ENCODE measurements at places on chromosomes 1 and 21.

DNA sequence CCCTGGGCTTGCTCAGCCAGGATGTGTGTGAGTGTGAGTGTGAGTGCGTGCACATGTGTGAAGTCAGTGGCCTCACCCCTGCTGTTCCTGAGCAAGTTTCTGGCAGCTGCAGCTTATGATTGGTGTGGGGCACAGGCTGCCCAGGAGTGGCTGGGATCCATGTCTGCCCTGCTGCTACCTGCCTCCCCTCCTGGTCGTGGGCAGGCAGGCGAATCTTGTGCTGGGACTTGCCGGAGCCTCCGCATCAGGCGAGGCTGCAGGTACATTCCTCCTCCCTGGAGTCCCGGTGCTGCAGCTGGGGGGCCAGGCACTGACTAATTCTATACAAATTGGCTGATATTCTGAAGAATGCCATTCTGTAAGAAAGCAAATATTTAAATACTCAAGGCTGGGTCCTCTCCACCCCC is 85.6 kb upstream of the WNT4 start:
- no peak for DNase-seq

- DNase-seq = peak; percentile 74
These were observed 21.3 kb downstream of the OVAAL start for GRCh38 chr1:180579961-180580611.

GRCh38 chr1:51168266-51168845 is 66.3 kb downstream of the C1orf185 start:
- no peak for DNase-seq

GRCh38 chr1:21586846-21587601 is 77.8 kb downstream of the ALPL start:
- peak; percentile 55 for DNase-seq

DNA sequence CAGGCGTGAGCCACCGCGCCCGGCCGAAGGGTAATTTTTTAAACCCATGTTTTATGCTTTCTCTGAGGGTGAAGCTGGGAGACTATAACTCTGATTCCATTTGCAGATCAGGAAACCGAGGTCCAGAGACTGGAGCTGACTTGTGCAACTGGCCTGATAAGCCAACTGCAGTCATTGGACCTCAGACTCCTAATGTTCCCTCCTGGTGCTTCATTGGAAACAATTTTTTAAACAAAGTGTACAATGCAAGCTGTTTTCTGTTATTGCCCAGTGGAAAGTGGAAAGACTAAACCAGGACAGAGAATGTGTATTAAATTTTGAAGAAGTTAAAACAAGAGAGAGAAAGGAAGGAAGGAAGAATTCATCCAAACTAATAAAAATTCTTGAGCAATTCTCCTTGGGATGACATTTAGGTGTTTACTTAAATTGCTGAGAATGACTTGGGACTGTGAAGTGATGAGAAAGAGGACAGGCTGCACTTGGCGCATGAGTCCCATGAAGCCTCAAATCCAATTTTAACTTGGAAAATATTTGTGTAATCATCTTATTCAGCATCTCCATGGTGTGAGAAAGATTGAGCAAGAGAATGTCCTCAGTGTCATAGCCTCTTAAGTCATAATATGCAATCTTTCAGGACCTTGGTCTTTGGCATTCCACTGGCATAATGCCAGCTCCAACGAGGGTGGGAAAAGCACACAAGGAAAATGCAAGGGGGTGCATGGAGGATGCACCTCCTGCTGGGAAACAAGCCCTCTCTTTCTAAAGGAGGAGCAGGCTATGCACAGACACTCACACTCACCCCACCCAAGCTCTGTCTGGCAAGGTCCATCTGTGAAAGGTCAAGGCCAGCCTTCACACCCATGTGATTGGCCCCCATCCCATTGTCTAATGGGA is 342.0 kb downstream of the SIPA1L2 start:
- no peak for DNase-seq

Measured in eye (tissue), 1 donor.